ENCODE measurements at places on chromosomes 2 and 18.

GRCh38 chr2:17208511-17208910, 309.7 kb downstream of the RAD51AP2 start:
- peak; percentile 31 for DNase-seq

DNA sequence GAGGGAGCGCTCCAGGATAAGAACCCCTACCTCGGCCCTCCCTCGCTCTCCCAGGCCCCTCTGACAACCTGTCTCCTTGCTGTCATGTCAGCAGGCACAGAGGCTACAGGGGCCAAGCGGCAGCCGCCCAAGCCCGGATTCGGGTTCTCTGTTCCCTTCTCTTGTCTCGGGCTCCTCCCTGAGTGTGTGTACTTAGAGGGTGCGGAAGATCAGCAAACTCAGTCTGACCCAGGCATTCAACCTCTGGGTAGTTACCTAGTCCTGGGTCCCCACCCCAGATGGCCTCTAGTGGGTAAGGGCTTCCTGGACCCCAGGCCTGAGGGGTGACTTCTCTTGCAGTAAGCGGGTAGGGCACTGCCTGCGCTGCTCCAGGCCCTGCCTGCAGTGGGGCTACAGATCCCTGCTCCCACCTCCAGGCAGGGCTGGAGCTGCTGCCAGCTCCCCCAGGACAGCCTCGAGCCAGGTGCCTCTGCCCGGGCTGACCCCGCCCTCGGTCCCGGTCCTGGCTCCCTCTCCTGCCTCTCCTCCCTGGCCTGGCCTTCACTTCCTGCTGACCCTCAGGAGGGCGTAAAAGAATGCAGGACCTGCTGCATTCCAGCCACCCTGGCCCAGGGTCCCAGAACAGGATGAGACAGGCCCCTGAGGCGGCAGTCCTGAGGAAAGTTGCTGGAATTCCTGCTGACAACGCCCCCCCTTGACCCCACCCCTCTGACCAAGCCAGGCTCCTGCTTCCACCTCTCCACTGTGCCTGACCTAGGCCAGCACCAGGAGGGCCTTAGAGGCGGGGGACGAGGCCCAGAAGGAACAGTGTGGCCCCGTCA, 22.0 kb downstream of the GPC1 start:
- DNase-seq, result no peak

GRCh38 chr18:22980394-22980793, 47.3 kb downstream of the RBBP8 start:
- DNase-seq, result no peak

DNA sequence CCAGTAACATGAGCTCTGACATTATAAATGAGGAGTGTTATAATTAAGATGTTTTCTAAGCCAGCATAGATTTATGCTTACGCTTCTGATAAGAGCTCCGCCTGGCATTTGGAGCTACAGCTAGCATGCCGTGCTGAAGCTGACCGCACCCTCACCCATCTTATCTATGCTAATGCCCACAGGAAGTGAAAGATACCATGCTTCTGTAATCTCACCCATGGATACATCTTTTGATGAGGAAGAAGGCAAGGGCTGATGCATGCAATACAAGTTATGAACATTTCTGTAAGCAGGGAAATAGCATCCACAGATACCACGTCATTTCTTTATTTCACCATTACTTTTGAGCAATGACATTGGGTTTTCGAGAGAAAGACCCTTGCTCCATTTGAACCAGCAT, 82.3 kb downstream of the ARL4C start:
- no peak for DNase-seq

GRCh38 chr18:11944786-11945185, 36.5 kb upstream of the IMPA2 start:
- no peak for DNase-seq

- no peak for DNase-seq
These were observed 114.2 kb downstream of the SRBD1 start for GRCh38 chr2:45496869-45497268.

DNA sequence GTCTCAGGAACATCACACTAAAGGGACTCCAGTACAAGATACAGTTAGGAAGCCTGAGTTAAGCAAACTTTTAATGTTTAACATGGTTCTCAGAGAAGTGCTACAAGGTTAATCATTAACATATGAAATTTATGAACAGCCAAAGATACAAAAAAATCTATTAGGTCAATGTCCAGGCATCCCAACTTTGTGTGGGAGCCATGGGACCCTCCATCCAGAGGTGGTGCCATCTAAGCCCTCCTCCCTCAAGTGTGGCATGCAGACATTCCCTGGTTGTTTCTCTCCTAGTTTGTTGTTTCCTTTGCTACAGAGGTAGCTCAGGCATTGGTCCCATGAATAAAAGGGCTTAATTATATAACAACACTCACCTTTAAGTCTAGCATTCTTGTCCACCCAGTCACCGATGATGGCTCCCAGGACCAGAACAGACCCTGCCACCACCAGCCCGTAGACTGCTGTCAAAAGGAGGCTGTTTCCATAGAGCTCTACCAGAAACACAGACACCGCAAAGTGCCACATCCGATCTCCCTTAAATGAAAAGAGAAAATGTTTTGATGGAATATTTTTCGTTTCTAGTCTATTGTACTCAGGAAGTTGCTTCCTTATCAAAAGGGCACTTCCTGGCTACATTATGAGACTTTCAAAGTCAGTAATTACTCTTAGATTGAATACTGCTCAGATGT, 5.7 kb downstream of the SLC40A1 start:
- no peak for DNase-seq

DNA sequence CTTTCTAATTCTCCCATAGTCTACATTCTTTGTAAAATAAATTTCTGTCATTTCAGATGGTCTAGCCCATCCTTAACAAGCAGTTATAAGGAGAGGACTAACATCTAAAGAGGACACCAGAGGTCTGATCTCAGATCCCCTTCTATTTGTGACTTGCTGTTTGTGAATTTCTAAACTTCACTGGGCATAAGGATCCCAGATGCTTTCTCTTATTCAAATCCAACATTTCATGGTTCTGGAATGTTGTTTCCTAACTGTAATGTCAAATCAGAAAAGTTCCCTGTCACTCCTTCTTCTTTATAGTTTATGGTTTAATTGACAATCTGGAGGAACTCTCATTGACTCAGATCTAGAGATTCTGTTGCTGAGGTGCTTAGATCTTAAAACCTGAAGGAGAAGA, 430.2 kb downstream of the MEIS1 start:
- no peak for DNase-seq

GRCh38 chr2:34570266-34570872, 971.3 kb upstream of the FAM98A start:
- DNase-seq, result peak; percentile 7

DNA sequence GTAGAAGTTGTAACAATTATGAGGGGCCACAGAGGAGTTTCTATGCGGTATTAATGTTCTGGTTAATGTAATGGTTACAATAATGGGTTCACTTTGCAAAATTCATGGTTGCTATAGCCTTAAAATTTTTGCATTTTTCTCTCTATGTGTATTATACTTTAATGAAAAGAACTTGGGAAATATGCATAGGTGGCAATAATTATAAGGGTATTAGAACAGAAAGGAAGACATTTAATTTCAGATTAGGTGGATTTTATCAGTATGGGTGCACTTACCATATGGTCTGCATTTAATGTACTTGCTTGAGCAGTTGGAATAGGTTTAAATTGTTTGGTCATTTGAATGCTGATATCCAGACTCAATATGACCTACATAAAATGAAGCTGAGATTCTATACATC, 161.6 kb upstream of the TACR1 start:
- no peak for DNase-seq

DNA sequence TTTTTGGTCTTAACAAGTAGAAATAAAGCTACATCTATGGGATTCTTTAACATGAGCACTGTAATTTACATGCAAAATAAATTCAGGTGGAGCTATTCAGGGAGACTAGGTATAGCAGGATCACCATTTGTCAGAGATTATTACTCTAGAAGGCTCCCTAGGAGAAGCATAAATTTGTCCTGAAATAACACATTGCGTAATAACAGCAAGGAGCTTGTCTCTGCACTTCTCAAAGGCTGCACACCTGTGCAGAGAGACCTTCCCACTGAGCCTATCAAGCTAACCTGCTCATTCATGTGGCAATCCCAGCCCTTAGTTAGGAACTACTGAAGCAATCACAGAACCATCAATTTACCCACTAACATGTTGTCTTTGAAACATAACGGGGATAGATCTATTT, 437.4 kb upstream of the MC4R start:
- no peak for DNase-seq

GRCh38 chr2:10331702-10332401, 29.1 kb downstream of the HPCAL1 start:
- DNase-seq, result no peak

GRCh38 chr18:63676526-63677323, 15.0 kb upstream of the SERPINB3 start:
- DNase-seq, result no peak

DNA sequence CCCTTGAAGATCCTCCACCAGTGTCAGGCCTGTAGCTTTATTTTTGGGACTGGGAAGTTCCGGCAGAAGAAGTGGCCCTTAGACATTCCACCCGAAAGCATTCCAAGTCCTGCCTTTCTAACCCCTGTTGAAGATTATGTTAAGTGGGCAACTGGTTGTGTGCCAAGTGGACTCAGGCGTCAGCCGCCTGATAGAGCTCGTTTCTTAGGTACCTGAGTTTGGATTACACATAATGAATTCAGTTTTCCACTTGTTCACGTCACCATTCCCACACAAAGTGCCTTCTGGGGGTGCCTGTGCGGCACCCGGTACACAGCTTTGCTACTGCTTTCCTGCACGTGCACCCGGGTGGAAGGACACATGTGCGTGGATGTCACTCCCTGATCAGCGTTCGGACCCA, 156.5 kb downstream of the PTGR3 start:
- DNase-seq, result no peak

DNA sequence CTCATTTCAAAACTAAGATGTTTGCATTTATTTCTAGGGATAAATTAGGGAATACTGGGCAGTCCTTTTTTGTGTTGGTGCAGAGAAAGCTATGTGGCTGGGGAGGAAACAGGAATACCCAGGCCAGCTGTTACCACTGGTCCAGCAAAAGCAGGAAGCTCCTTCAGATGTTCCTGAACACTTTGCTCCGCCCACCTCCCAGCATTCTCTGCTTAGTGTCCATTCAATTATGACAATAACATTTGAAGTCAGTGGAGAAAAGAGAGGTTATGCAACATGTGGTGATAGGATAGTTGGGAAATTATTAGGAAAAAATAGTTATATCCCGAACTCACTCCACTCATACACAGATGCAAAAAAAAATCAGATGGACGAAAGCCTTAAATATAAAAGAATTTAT, 22.1 kb upstream of the ARPC2 start:
- no peak for DNase-seq

DNA sequence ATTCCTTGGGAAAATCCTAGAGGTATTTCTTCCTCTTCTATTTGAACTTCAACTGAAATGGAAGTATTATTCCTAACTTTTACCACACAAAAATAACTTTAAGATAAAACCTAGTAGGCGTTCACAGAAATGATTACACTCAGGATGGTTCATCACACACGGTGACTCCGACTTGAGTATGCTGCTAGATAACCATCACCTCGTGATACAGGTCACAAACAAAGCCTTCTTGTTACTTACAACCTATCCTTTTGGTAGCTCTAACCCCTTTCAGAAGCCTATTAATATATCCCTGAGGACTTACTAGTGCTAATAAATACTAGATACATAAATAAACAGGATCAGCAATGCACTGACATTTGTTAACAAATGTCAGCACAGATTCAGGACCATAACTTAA, 101.0 kb upstream of the DNER start:
- DNase-seq, result no peak

DNA sequence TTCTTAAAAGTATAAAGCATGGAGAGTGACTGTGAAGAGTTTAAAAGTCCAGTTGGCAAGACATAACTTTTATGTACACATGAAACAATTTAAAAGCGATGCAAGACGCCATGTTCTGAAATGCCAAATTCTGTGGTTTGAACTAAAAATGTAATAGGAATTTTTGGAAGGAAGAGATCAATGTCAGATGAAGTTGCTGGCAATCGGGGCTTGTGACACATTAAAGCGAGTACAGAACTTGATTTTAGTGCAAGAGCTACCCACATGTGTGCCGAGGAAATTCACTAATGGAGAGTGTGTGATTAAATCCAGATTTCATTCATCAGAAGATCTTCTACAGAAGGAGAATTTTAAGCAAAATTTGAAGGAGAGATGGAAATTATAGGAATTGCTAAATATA, 220.2 kb upstream of the CCDC68 start:
- peak; percentile 30 for DNase-seq

- no peak for DNase-seq
These were observed 11.7 kb downstream of the CXCR2 start for GRCh38 chr2:218137514-218137913.

- no peak for DNase-seq
These were observed 21.9 kb downstream of the ST8SIA5 start for GRCh38 chr18:46734981-46735380.

GRCh38 chr18:49041435-49042245, 90.9 kb upstream of the SMAD7 start:
- no peak for DNase-seq

DNA sequence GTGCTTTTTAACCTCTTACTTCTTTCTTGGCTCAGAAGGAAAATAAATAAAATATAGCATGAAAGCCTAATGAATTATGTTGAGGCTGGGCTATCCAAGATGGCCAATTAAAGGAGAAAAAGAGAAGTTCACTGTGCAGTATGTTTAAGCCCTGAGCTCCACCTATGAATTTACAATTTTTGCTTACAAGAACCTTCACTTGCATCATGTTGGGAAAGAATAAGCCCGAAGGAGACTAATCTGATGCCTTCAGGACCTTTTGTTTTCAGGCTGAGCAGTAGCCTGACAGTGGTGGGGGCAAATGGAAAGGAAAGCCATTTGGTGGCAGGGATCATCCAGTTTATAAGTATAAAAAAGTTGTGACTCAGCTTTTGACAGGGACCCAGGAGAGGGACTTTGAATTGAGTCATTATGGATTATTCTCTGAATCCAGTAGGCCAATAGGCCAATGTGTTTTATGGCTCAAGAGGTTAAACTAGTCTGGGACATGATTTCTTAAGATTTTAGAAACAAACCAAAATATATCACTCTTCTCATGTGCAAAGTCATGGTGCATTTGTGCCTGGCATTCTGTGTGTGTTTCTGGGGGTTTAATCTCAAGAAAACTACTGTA, 56.9 kb downstream of the E2F6 start:
- no peak for DNase-seq
